CD8-positive, alpha-beta T cell (primary cell): ENCODE measurements at places on chromosomes 5 and 9.

DNA sequence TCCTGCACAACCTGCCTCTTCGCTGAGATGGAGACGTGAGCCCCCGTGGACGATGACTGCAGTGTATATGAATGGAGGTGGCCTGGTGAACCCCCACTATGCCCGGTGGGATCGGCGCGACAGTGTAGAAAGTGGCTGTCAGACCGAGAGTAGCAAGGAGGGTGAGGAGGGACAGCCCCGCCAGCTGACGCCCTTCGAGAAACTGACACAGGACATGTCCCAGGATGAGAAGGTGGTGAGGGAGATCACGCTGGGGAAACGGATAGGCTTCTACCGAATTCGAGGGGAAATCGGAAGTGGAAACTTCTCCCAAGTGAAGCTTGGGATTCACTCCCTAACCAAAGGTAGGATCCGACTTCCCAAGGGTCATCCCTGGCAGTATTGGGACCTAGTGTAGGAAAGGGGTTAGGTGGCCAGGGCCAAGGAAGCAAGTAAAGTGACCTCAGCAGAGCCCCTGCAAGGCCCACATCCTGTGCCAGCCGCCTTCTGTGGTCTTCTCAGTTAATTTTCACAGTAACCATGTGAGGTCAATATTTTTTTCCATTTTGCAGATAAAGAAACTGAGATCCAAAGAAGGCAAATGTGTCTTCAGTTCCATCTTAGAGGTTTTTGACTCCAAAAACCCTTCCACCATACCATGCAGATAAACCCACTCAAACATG is 53.8 kb downstream of the NIM1K start:
- DNase-seq = no peak

DNA sequence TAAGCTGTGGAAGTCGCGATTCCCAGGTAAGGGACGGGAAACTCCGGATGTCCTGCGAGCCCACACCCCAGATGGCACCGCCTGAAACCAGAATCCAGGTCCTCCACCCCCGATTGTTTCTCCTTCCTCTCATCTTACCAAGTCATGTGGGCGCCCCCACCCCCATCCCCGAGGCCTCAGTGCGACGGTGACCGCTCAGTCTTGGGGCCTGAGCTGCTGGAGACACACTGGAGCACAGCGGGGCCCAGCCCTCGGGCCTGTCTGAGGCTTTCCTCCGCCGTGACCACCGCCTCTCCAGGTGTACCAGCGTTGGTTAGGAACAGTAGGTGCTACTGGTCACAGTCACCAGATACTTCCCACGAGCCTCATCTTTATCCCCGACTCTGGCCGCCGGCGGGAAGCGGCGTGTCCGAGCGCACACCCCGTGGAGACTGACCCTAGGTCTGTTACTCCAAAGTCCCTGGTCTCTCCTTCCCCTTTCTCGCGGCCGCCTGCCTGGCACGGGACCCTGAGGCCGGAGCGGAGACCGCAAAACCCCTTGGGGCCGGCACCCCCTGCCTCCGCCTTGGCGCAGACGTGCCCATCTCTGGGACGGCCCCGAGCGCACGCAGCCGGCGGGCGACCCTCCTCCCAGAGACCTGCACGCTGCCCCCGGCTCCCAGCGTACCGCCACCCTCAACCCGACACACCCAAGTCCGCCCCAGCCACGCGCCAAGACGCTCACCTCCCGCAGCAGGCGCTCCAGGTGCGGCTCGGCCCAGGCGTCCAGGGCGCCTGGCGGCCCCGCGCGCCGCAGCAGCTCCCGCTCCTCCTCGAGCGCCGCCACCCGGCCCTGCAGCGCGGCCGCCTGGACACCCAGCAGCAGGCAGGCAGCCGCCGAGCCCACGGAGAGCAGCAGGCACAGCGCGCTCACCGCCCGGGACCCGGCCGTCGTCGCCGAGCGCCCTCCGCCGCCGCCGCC is 733 bp downstream of the COL23A1 start:
- no peak for DNase-seq

DNA sequence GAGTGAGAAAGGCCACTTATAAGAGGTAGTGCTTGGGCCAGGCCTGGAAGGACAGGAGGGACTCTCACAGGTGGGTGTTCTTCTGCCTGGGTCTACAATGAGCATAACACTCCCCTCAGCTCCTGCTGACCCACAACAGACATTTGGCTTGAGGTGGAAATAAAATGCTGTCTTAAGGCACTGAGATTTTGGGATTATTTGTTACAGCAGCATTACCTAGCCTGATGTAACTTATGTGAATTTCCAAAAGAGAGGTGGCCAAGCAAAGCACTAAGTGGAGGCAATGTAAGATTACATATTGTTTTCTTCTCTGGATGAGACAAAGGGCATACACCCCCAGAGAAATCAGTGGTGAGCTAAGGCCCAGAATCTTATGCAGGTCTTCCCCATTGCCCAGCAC is 221.5 kb downstream of the PAX5 start:
- no peak for DNase-seq

DNA sequence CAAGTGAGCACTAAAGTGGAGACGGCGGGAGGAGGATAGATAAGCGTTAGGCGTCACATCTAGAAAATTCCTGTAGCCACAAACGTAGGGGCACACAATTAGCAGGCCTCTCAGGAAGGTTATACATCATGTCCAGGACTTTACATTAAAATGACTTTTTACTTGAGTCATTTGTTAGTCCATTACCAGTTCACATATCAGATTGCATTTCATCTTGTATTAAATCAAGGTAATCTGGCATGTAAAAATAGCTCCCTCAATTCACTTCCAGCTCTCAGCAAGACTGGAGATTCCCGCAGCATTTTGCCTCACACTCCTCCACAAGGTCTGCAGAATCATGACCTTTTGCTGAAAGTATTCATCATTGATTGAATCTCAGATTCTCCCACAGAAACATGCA is 118.8 kb downstream of the PRDM6 start:
- no peak for DNase-seq

GRCh38 chr5:179301376-179301775 is 43.9 kb downstream of the ADAMTS2 start:
- no peak for DNase-seq

- peak; percentile 68 for DNase-seq
These were observed 85.7 kb upstream of the MELK start for GRCh38 chr9:36486933-36487481.

- DNase-seq = no peak
These were observed 57.7 kb upstream of the IRX1 start for GRCh38 chr5:3537942-3538341.

DNA sequence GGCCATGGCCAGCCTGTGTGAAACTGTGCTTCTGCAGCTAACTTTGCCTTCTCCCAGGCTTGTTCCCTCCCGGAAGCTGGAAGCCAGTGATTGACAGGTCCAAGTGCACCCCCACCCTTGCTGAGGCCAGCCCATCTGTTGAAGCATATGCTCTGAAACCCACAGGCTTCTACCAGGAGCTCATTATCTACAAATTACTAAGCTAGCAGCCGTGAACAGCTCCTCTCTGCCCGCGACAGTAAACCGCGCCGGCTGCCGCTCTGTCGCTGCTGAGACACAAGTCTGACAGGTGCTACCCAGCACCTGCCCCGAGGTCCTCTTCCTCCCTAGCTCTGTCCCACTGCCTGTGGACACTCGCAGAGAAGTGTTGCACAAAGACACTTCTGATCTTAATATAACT is 490.9 kb downstream of the GADD45G start:
- no peak for DNase-seq
